Naive thymus-derived CD8-positive, alpha-beta T cell (primary cell): ENCODE measurements at places on chromosomes 12 and 14.

DNA sequence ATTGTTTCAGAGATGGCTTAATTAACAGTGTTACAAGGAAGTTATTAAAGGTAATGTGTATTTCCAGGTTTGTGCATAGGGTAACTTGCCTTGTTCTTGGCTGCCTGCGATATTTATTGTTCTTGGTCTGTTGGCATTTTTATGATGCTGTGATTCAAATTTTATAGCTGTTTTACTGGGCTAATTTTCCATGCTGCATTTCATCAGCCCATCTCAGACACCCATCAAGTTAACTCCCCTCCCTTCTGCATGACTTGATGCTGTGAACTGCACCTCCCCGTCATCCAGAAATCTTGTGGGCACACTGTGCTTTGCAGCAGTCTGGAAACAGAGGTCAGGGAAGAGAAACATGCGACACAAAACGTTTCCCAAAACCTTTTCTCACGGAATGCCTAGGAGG, 1049.2 kb downstream of the AACS start:
- no peak for DNase-seq

DNA sequence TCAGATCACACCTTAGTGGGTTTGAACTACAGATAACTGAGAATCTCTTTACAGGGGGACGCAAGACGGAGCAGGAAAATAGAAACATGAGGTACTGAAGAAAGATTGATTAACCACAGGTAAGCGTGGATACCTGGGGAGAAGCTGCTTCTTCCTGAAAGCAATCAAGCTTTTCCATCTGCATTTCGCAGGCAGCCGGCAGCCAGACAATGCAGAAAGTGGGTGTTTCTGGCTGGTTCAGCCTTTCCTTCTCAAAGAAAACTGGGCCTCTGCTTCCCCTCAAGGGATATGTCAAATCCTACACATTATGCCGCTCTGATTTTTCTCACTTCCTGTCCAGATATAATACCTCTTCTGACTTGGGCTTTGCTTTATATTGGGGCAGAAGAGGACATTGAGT, 39.1 kb upstream of the PPFIA2 start:
- no peak for DNase-seq

DNA sequence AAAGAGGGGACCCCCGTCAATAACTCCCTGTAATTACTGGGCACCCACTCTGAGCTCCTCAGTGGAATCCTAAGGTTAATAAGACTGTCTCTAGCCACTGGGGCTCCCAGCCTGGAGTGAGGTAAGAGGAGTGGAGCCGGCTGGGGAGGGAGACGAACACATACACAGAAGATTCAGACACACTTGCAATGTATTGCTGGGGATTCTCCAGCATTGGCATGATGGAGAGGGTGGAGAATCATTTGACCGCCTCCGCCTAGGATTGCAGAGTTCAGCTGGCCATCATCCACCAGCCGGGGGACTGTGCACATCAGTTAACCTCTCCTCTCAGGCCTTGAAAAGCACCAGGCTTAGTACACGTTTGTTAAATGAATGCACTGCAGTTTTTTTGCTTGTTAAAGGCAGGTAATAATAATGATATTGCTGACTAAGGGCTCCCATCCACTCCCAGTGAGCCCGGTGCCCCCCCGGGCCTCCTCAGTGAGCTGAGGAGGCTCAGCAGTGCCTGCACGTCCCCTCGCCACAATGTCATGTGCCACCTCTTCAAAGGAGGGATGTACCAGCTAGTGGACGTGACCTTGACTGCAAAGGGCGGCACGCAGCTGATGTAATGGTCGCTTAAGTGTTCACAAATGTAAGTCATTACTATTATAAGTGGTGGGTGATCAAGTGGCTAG, 20.3 kb upstream of the FAIM2 start:
- DNase-seq, result no peak

- no peak for DNase-seq
These were observed 1439.1 kb upstream of the FLRT2 start for GRCh38 chr14:84090837-84091236.

- no peak for DNase-seq
These were observed 14.4 kb upstream of the ATF1 start for GRCh38 chr12:50749459-50749882.
